ENCODE measurements at places on chromosomes 2 and 18.

DNA sequence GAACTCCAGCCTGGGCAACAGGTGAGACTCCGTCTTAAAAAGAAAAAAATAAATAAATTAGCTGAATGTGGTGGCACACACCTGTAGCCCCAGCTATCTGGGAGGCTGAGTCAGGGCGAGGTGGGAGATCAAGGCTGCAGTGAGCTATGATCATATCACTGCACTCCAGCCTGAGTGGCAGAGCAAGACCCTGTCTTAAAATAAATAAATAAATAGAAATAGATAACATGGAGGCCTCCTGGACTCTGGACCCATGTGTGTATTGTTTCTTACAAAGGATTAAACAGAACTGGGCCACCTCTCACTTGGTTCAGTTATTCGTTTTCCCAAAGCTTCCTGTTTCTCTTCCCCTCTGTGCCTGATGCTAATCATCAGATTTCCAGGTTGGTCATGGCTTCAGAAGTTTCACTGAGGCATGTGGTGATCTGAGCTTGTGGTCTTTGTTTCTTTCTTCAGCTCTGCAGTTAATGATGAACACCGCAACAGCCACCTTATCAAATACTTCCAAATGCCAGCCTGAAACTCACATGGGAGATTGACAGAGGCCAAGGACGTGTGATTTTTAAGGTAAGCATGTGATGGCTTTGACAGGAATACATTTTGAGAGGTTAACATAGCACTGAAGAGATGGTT is 83.3 kb upstream of the MAP4K4 start:
- no peak for DNase-seq

DNA sequence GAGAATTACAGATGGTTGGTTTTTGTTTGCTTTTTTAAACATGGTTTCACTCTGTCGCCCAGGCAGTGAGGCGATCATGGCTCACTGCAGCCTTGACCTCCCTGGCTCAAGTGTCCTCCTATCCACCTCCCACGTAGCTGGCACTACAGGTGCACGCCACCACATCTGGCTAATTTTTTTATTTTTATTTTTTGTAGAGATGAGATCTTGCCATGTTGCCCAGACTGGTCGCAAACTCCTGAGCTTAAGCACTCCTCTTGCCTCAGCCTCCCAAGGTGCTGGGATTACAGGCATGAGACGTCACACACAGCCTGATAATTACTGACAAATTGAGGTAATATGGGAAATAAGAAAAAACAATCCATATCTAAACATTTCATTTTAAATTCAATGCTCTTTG is 110.5 kb upstream of the ZSWIM2 start:
- no peak for DNase-seq

DNA sequence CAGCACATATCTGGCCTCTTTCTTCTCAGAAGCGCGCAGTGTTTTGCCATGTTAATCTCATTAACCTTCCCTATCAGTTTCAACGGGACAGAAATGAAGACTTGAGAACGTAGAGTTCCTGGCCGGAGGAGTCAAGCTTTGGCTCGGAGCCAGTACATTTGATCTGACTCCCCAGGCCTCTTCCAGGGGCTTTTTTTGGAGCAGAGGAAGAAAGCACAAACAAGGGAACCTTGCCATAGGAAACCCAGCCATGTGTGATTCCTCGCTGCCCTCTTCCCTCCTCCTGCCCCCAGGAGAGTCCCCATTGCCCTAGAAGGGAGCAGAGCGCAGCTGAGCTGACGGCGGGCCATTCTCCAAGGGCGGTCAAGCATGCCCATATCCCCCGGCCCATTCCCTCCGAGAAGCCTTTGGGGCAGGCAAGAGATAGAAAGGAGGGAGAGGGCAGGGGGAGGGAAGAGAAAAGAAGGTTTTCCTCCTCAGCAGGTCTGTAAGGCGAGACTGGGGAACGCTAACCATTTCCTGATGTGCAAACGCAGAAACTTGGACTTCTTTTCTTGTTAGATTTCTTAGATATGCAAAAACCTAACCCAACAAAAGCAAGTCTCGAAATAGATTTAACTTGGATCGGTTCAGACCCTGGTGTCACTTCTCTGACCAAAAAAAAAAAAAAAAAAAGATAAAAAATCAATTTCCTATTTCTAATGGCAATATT is 63.7 kb upstream of the POU3F3 start:
- DNase-seq = no peak

- no peak for DNase-seq
These were observed 207.0 kb upstream of the CXCR4 start for GRCh38 chr2:136324966-136325365.

GRCh38 chr2:190535121-190535439 is 558 bp upstream of the NEMP2 start:
- no peak for DNase-seq

- peak; percentile 50 for DNase-seq
These were observed 6.9 kb upstream of the FLACC1 start for GRCh38 chr2:201363857-201364560.

DNA sequence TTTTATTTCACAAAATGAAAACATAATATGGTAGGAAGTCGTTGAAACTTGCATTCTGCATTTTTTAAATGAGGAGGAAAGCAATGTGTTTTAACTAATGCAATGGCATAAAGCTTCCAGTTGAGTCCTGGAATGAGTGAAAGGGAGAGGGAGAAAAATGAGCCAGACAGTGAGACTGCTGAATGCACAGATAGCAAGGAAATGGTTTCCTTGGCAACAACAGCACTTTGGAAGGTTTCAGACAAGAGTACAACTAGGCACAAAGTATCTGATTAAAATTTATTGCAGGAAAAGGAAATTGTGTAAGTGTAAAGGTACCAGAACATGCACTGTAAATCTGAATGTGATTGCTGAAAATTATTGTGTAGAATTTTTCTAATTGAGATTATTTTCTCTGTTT is 320.1 kb upstream of the KYNU start:
- DNase-seq = no peak

DNA sequence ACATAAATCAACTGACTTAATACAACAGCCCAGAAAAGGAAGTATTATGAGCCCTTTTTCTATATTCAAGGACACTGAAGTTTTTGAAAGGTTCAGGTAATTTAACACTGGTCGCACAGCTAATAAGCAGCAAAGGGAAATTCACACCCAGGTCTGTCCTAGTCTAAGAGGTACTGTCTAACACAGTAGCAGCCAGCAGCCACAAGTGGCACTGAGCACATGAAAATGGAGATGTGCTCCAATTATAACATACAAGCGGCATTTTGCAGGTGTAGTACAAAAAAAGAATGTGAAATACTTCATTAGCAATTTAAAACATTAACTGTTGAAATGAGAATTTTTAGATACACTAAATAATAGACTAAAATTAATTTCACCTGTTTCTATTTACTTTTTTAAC is 23.4 kb downstream of the SPRED2 start:
- DNase-seq = no peak

DNA sequence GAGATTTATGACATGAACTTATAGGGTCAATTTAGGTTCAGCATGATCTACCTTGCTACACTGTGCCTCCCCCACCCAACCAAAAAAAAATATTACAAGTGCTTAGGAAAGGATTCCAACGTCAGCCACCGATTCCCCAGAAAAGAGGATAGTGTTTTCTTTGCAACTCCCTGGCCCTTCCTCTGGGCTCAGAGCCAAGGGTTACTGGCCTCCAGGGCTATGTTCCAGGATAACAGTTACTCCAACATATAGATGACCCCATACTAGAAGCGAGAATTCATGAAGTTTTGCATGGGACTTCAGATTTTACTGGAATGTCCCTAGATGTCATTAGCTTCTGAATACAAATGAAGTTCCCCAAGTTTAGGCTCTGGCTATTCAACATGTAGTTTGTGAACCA is 172.1 kb downstream of the UPP2 start:
- no peak for DNase-seq

GRCh38 chr2:234257859-234258561 is 207.5 kb downstream of the SPP2 start:
- DNase-seq = peak; percentile 99

GRCh38 chr2:100070078-100070477 is 72.3 kb downstream of the AFF3 start:
- DNase-seq = peak; percentile 45

DNA sequence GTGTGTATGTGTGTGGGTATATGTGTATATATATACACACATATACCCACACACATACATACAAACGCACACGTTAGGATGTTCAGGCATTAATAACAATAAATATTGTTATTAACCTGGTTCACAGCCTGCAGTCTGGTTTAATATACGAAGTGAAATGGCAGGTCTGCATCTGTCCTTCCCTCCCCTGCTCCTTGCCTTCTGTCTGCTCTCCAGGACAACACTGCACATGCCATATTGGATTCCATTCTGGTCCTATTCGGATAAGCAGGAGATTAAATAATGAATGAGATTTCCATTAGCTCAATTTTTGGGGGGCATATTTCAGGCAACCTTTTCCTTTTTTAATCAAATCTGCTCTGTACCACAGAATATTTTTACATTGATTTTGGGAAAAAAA is 158.0 kb downstream of the CELF4 start:
- no peak for DNase-seq
